ENCODE measurements at places on chromosomes 12 and 14.

DNA sequence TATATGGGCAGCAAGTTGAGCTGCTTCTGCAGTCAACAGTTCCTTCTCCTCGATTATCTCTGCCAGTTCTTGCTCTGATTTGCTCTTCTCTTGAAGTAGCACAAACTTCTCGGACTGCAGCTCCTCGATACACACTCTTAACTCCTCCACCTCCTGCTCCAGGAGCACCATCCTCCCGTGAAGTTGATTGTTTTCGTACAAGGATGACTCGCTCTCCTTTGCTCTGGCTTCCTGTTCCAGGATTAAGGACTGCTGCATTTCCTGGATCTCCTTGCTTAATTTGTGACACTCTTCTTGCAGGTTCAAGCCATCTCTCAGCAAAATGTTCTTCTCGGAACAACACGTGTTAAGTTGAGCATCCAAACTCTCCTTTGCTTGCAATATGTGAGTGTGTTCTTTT is 56.2 kb upstream of the VPS33A start:
- DNase-seq, result no peak

- no peak for DNase-seq
These were observed 16.2 kb downstream of the PXN start for GRCh38 chr12:120249266-120249874.

DNA sequence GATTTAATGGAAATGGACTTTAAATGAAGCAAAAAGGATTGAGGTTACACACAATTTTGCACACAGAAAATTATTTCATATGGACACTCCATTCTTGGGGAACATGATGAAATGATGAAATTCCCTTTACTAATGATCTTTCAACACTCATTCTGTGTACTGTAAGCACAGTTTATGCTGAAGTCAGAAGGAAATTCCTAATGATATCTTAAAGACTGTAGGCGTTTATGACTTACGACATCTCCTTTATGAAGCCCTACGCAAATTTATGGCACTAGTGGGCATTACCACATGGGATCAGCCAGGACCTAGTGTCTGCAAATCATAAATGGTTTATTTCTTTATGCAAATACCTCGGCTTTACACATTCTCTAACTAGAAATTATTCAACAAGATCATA is 97.9 kb upstream of the SOX5 start:
- no peak for DNase-seq

DNA sequence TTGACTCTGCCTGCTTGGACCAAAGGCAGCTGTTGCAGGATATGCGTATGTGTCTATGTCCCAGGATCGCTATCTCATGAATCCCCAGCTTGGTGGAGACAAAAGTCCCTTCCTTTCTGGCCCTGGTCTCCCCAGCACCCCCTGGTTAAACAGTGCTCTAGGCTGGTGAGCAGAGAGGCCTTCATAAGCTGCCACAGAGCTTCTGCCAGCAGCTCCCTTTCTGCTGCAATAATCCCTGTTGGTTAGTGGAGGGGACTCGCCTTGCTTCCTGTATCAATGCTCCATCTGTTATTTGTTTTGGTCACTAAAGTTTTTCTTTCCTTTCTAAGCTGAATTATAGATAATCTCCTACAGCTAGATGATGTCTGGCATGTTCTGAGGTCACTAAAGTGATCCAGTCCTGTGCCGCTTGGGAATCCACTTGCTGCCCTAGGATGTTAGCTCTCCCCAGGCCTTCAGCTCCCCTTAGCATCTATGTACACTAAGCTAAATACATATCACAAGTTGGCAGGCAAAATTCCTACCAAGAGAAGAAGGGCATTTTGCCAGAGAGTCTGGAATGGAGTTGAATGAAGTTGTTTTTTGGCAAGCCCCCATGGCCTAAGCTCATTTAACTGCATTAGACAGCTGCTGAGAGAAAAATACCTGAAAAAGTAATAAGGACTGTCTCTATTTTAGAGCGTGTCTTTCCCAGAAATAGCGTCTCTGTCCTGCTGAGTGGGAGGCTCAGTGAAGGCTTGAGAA is 47.8 kb downstream of the RDH12 start:
- DNase-seq, result no peak

GRCh38 chr12:67698672-67699581 is 50.4 kb downstream of the DYRK2 start:
- DNase-seq, result peak; percentile 50

DNA sequence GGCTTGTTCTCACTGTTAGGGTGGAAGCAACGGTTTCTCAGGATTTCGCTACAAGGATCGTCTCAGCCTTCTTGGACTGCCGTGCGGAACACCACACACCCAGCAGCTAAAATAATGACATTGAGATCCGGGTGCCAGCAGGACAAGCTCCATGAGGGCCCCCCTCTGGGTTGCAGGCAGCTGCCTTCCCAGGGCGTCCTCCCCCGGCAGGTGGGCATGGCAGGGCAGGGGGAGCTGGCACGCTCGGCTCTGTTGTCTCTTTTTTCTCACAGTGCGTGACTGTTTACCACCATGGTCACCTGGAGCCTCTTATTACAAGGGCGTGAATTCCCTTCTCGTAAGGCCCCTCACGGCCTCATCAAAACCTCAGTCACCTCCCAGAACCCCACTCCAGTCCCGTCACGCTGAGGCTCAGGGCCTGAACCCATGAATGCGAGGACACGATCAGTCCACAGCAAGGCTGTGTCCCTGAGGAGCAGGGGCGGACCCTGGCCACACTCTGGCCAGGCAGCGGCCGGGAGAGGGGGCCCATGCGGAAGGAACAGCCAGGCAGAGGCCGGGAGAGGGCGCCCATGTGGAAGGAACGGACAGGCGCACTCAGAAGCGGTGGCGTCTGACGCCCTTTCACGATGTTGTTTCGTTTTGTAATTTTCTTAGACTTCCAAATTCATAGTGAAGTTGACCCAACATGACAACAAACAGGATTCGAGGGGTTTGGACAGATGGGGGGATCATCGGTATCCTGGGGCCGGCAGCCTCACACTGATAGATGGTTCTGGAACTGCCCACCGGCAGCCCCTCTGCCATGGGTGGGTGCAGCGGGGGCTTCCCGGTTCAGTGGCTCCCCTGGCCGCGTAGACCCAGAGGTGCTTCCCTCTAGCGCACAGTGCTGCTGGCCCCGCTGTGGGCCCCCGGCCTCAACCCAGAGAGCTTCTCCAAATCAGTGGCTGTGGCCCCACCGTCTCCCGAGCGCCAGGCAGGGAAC is 10.0 kb downstream of the LRCOL1 start:
- DNase-seq, result peak; percentile 74

- DNase-seq, result peak; percentile 32
These were observed 545 bp downstream of the PPFIA2 start for GRCh38 chr12:81758421-81759189.

DNA sequence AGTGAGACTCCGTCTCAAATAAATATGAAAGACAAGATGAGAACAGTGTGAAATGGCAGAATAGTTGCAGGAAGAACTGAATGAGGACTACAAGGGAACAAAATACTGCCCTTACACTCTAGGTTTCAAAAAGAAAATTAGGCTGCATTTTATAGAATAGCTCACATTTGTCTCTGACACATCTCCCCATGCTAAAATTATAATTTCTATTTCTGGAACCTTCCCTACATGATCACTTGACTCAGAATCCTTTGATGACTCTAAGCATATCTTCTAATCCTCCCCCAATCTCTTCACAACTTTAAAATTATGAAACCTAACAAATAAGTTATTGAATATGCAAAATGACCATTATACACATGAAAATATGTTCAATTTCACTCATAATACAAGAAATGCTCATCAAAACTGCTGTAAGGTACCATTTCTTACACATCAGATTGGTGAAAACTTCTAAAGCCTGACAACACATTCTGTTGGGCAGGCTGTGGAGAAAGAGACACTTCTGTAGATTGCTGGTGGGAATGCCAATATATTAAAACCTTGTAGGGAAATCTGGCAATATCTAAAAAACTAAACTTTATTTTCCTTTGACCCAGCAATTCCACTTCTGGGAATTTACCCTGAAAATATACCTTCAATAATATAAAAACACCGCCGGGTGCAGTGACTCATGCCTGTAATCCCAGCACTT is 4.3 kb upstream of the HIGD1C start:
- no peak for DNase-seq

Data from AG08395 (cell line).